ENCODE measurements at places on chromosomes 4 and X.

GRCh38 chr4:47406408-47406807 lies 57.1 kb downstream of the COMMD8 start:
- no peak for DNase-seq

GRCh38 chrX:129694805-129695204 lies 40.0 kb upstream of the APLN start:
- no peak for DNase-seq

DNA sequence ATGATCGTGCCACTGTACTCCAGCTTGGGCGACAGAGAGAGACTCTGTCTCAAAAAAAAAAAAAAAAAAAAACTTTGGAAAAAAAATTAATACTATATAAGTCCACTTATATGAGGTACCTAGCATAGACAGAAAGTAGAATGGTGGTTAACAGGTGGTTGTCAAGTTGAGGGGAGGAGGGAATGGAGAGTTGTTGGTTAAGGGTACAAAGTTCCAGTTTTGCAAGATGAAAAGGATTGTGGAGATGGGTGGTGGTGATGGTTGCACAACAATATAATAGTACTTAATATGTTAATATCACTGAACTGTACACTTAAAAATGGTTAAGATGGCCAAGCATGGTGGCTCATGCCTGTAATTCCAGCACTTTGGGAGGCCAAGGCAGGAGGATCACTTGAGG lies 4.1 kb upstream of the IL9R start:
- DNase-seq = no peak

DNA sequence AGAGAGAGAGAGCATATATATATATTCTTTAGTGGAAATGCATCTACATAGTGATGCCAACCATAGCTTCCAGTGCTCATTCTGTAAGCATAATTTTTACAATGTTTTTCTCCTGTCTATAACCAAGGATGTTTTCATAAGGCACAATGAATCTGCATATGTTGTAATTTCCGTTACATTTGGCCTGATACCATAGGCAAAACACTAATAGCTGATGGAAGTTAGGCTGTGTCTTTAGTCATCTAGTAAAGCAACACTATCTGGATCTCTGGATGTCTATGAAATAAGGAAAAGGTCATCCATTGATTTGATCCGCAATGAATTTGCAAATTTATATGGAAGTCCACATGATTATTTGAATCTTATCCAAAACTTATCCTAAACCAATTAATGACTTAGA lies 8.1 kb downstream of the PCDH7 start:
- DNase-seq = no peak
